ENCODE measurements at places on chromosomes 13 and 19.

- no peak for DNase-seq
Measured at GRCh38 chr19:9828551-9829063, 889 bp downstream of the UBL5 start.

- DNase-seq = peak; percentile 63
Measured at GRCh38 chr19:55383279-55384130, 587 bp downstream of the TMEM238 start.

GRCh38 chr13:103395139-103395538 lies 328.9 kb upstream of the SLC10A2 start:
- DNase-seq = no peak

DNA sequence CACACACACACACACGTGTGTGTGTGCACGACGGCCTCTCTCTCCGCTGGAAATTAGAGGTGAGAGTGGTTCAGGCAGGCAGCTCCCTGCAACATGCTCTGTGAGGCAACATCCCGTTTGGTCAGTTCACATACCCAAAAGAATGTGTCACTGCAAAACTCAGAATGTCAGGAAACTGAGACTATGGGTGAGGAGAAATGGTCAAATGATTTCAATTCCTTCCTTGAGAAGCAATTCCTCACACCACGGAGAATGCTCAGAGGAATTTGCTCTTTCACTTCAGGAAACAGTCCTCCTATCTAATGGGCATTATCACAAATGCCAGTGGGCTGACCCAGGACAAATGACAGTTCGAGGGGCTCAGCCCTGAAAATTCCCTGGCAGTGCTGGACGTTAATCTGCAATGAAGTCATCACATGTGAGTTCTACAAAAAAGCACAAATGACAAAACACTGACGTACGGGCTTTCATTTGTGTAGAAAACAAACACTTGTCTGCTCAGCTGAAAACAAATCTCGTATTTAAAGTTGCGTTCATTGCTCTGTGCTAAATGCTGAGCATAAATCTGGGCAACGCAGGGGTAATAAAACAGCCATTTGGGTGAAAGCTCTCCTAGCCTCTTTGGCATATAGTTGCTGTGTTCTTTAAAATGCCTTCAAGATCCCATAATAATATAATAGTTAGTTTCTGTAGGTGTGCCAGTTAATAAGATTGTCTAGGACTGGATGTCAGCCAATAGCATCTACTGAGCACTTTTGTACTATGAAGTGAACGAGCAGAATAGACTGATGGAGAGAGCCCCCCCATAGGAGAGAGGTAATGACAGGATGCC lies 18.6 kb upstream of the LATS2 start:
- DNase-seq = peak; percentile 25

GRCh38 chr19:34588249-34588648 lies 88.7 kb downstream of the SCGB2B2 start:
- no peak for DNase-seq

GRCh38 chr13:59371229-59371628 lies 792.5 kb downstream of the DIAPH3 start:
- DNase-seq = no peak

DNA sequence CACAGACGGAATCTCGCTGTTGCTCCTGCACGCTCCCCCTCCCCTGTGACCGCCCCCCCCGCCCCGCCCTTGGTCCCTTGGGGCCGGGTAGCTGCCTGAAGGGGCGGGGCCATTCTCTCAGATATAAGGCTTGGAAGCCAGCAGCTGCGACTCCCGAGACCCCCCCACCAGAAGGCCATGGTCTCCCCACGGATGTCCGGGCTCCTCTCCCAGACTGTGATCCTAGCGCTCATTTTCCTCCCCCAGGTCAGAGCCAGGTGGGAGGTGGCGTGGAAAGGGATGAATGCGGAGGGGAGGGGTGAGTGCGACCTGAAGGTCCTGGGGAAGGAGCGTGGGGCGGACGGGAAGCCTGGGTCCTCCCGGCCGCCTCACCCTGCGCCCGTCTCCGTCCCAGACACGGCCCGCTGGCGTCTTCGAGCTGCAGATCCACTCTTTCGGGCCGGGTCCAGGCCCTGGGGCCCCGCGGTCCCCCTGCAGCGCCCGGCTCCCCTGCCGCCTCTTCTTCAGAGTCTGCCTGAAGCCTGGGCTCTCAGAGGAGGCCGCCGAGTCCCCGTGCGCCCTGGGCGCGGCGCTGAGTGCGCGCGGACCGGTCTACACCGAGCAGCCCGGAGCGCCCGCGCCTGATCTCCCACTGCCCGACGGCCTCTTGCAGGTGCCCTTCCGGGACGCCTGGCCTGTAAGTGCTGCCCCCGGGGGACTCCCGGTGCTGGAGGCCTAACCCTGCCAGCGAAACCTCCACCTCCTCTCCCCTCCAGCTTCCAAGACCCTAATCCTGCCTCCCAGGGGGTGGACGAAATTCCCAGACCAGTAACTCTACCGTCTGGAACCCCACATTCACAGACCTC lies at the start of gene DLL3:
TSS of gene DLL3 (plus strand) at position 150 of the 845 bp plus-strand sequence. CDS start at position 178, 28 bp downstream.
- peak; percentile 42 for DNase-seq

DNA sequence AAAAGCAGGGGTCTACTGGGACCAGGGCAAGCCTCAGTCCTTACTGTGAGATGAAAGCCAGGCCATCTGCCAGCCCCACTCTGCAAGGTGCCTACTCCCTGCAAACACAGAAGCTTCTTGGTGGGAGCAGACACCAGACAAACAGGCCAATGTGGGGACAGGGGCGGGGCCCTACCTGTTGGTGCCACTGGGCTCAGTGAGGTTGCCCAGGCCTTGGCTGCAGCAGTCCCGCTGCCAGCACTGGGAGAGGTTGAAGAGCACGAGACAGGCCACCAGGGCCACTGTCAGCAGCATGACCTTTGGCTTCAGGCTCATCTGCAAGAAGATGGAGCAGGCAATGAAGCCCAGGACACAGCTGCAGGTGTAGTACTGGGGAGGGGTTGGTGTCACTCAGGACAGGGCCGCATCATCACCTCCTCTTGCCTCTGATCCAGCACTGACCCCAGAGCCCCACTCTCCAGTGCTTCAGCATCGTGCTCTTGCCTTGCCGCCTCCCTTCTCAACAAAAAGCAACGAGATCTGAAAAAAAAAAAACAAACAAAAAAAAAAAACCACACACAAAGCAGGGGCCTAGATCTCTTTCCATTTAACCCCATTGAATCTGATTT lies 72.6 kb downstream of the NBEA start:
- DNase-seq = no peak

GRCh38 chr13:31853643-31854326 lies 114.5 kb downstream of the RXFP2 start:
- no peak for DNase-seq

- no peak for DNase-seq
Measured at GRCh38 chr13:23778879-23779278, 110.3 kb downstream of the MIPEP start.

GRCh38 chr19:3708207-3708931 lies at the start of gene TJP3:
Gene TJP3 (plus strand): TSS chr19:3708384. CDS start chr19:3728433, 20,049 bp downstream.
- DNase-seq = peak; percentile 23

GRCh38 chr13:23870356-23871140 lies 18.7 kb downstream of the MIPEP start:
- DNase-seq = no peak

DNA sequence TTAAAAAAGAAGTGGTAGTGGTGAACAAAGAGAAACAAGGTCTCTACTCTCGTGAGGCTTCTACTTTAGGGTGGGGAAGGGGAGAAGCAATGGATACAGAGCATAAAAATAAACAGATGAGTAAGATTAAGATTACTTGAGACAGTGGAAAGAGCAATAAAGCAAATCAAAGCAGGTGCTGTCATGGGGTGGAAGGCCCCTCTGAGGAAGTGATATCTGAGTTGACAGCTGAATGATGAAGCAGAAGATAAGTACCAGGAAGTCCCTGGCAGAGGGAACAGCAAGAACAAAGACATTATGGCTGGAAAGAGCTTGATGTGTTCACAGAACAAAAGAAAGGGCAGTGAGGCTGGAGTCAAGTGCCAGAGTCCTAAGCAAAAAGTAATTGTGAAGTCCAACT lies 221.8 kb downstream of the ENOX1 start:
- no peak for DNase-seq

DNA sequence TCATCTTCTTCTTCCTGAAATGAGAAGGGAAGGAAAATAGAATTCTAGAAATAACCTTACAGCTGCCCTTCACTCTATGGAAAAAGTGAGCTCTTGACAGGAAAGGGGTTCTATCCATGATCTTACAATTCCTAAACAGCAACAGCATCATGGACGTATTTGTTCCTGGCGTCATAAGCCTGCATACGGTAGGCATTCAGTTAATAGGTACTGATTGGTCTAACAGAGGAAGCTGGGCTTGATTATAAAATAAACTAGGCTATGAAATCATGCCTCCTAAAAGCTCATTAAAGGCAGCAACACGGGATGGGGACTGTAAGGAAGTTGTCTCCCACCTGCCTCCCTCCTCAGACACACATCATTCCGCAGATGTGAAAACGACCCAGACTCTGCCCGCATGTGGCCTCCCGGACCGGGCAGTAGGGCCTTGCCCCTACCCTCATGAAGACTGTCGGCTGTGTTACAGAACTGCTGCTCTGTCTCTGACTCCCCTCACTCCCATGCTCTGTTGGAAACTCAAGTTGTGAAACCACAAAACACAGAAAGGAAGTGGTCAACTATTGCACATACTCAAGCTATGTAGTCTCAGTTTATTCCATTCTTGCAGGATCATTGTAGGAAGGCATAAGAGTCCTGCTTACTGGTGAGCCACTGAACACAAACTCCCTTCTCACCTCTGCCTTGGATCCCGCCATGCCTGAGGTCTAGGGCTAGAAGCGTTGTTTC lies 129.8 kb downstream of the DLEU7 start:
- DNase-seq = peak; percentile 8

GRCh38 chr13:76027131-76027530 lies 391.0 kb downstream of the LMO7 start:
- no peak for DNase-seq

- no peak for DNase-seq
Measured at GRCh38 chr19:41533671-41534215, 42.2 kb upstream of the CEACAM21 start.

- DNase-seq = no peak
Measured at GRCh38 chr13:111295886-111296285, 24.6 kb upstream of the TEX29 start.

DNA sequence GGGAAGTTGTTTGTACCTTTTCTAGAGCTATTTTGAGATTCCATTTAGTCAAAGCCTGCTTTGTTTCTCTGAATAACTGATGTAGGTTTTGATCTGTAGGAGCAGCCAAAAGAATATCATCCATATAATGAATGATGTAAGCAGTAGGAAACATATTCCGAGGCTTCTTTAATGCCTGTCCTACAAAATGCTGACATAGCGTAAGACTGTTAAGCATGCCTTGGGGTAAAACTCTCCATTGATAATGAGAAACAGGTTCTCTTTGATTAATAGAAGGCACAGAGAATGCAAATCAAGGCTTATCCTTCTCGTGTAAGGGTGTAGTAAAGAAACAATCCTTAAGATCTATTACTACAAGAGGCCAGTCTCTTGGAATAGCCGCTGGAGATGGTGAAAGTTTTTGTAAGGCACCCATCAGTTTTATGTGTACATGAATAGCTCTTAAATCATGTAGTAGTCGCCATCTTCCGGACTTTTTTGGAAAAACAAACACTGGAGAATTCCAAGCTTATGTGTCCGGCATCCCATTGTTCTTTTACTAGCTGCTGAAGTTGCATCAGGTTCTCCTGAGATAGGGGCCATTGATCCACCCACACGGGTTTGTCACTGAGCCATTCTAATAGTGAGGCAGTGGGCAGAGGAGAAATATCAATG lies 13.5 kb downstream of the FPR3 start:
- DNase-seq = no peak

Data from DMS79 treated with DMSO at 0.1 percent for 48 hours (cell line).